T-cell (primary cell): ENCODE measurements at places on chromosomes 5 and 9. TPM values are rescaled to one million over a fixed set of nuclear protein-coding genes. Genes with fewer than 3 reads are reported as not detected.

The ACOT12 gene
- not detected for total RNA-seq

The TLX3 gene
- total RNA-seq: not detected

DNA sequence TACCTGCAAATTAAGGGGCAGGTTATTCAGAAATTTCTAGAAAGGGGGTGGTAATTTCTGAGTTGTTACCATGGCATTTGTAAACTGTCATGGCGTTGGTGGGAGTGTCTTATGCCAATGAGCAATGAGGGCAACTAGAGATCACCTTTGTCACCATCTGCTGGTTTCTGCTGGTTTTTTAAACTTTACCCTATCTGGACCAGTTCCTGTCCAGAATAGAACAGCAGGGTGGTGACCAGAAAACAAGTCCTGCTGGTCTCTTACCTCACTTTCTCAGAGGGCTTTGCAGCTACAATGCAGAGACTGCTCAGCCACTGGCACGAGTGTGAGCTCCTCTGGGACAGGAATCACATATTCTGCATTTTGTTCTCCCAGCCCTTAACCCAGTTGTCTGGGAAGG, 51.4 kb downstream of the FAM114A2 start:
- DNase-seq: no peak

GRCh38 chr5:94196953-94197352, 421.5 kb downstream of the KIAA0825 start:
- no peak for DNase-seq

DNA sequence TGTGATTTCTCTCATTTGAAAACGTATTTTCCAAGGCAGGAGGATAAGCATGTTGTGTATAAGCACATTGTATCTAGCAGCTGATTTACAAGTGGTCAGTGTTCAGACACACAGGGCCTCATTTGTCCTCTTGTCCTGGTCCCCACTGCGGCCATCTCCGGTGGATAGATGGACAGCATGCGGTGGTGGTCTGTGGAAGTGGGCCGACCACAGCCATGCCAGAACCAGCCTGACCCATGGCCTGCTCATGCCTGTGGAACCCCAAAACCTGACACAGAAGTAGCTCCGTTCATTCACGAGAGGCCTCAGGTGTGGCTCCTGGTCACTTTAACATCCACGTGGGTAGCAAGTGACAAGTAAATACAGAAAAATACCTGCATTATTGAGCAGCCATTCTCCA, 14.6 kb downstream of the IRX2 start:
- no peak for DNase-seq

DNA sequence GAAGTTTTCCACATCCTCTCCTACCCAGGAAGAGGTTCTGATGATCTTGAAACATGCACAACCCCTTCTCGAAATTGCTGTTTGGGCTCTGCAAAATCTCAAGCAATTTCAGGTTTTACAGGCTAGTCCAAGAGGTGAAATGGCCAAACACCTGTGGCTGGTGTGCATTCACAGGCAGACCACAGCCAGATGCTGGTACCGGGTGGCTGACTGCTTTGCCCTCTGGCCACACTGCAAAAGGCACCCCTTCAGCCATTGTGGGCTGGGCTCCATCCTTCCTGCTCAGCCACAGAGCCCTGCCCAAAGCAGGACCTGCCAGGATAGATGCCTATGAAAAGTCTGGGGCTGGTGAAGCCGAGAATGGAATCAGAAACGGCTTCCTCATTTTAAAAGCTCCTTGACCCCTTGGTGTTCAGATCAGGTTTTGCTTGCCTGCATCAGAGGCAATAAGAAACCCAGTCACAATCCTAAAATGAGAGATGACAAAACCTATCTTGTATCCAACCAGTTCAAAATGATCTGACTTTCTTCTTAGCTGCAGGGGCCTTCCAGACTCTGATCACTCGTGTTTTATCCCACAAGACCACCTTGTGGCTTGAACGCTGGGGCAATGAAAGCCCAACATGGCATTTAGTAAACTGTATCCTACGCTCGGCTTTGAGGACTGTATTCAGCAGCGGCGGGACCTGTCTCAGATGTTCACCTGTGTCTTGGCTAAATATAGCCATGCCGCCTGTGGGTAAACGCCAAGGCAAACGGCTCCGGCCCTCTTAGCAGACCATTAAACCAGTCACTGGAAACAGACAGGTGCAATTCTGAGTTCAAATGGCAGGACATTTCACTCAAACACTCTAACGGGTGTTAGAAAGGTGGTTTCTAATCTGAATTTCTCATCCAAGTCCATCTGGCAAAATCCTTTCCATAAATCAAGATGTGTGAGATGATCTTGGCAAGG, 49.6 kb downstream of the EPB41L4B start:
- DNase-seq: no peak

DNA sequence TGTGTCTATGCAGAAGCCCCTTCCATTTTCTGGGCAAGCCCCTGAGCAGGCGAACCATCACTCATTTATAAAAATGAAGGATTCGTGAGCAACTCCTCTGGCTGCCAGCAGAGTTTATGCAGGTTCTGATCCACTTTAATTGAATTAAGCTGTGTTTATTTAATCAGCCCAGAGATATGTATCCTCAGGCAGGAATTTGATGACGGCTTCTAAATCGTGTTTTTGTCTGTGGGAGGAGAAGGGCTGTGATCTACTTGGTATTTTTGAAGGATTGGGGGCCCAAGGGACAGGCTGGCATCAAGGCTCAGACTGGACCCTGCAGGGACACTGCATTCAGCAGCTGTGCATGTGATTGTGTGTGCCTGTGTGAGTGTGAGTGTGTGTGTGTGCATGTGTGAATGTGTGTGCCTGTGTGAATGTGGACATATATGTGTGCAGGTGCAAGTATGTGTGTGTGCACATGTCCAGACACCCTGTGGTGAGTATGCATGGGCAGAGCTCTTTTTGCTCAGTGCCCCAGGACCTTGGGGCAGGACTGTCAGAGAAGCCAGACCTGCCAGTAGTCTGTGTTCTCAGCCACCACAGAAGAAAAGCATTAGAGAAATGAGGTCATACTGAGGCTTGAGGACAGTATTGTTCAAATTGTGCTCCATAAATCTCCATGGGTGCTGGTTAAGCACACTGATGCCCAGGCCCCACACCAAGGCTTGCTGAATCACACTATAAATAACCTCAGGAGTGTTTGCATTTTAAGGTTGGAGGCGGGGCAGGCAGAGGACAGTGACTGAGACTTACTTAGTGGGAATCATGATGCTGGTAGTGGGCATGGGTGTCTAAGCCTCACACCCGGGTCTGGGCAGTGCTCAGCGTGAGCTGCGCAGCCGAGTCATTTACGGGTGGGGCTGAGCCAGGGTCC, 164.0 kb downstream of the CARTPT start:
- DNase-seq: no peak

GRCh38 chr9:114592356-114592755, 4.8 kb downstream of the ATP6V1G1 start:
- DNase-seq: peak; percentile 53

- no peak for DNase-seq
These were observed 47.9 kb downstream of the STK10 start for GRCh38 chr5:172140120-172140519.
